Mammary microvascular endothelial cell (primary cell): ENCODE measurements at places on chromosomes 12 and 14. TPM values are rescaled to one million over a fixed set of nuclear protein-coding genes. Genes with fewer than 3 reads are reported as not detected.

Gene TSHR
- total RNA-seq: not detected in 2 replicates

Gene GPRC5D
- total RNA-seq: not detected in 2 replicates

Gene POTEG
- not detected in 2 replicates for total RNA-seq

Gene TAS2R50
- total RNA-seq: 0.15 and 0.20 TPM in 2 replicates

Gene TSPAN19
- not detected in 2 replicates for total RNA-seq

Gene SFSWAP
- total RNA-seq: 20.7 and 24.4 TPM in 2 replicates

Gene ADAM21
- 0.07 TPM in 1 of 2 replicates, not detected in the other for total RNA-seq

Gene ELK3
- 26.6 and 27.9 TPM in 2 replicates for total RNA-seq

Gene RGS6
- not detected in 2 replicates for total RNA-seq

Gene LRRC43
- 0.93 and 2.6 TPM in 2 replicates for total RNA-seq

Gene TAS2R7
- not detected in 2 replicates for total RNA-seq

Gene LRIG3
- 17.3 and 17.4 TPM in 2 replicates for total RNA-seq

Gene STYK1
- total RNA-seq: 7.3 and 9.6 TPM in 2 replicates
